ENCODE measurements at places on chromosomes 4 and X. TPM values are rescaled to one million over a fixed set of nuclear protein-coding genes. Genes with fewer than 3 reads are reported as not detected.

ABLIM2 gene
- total RNA-seq, result not detected

PLP1 gene
- total RNA-seq, result not detected

SYN1 gene
- total RNA-seq, result 3.5 TPM

HSFX3 gene
- not detected for total RNA-seq

SLC9A7 gene
- total RNA-seq, result 21.7 TPM

EPGN gene
- not detected for total RNA-seq

Data from epithelial cell of alveolus of lung (primary cell).